Endothelial cell (in vitro differentiated cells): ENCODE measurements at places on chromosomes 6 and 20.

DNA sequence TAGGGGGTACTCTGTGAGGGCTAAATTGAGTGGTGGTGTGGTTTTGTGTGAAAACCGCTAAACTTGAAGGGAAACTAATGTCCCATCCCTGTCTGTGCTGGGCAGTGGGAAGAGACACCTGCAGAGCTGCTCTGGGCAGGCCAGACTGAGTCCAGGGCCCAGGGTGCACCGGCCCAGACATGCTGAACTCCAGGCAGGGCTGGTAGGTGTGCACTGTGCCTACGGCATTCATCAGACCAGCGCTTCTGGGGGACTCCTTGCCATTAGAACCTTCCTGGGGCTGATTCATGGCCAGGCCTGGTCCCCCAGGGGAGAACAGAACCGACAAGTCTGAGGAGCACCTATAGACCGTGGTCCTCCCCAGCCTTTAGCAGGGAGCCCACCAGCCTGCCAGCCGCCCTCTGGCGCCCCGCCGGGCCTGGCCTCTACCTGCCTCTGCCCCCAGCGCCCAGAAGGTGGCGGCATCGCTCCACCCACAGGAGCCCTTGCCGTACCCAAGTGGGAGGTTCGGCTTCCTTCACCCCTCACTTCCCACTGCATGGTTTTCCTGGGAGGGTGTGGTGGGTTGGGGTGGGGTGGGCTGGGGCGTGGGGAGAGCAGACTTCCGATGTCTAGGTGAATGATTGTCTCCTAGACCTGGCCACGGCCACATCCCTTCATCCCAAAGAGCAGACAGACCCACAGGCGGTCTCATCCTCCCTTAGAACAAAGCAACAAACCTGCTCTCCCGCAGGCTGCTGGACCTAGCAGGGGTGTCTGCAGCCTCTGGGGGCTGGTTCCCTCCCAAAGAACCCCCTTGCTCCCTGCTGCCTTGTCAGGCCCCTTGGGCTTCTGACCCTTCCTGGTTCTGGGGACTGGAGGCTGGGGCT lies 15.5 kb downstream of the CCDC167 start:
- peak; percentile 78 for DNase-seq

DNA sequence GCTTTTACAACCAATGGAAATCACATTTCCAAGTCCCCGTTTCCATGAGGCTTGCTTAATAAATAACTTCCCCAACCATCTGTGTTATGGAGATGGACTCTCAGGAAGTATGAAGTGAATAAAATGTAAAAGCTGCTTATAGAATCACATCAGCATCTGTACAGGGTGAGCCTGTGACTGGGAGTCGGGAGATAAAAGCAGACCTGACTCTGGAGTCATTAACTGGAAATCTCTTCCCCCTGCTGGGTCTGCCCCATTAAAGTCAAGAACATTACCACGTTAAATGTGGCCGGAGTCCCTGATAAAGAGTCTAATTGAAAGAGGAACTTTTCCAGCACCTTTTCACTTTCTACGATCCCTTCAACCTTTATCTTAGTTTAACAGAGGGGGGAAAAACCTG lies 368.5 kb downstream of the DOK5 start:
- DNase-seq = no peak

DNA sequence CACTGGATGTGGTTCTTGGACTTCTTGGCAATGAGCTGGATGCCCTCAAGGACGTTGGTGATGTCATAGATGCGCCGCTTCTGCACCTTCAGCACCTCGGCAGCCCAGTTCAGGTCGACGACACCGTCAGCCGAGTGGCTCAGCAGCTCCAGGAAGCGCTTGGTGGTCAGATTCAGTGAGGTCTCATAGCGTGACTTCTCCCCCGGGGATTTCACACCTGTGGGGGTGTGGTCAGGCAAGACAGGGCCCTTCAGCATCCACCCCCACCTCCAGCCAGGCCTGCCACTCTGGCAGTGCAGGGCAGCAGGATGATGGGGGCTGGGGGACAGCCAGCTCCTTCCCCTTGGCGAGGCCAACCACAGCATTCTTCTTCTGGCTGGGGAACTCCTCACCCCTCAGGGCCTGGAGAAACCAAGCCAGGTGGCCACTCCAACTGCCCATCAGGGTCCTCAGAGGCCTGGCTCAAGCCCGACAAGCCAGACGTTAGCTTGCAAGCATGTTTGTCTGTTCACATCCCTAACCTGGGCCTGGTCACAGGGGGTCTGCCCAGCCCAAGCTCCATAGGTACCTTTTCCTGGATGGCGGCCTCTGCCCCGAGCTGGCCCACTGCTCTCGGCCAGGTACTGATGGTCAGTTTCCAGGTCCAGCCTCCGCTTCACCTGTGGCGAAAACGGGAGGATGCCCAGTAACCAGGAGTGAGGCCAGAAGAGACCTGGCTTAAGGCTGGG lies 5.7 kb upstream of the NECAB3 start:
- DNase-seq = no peak

GRCh38 chr6:125107896-125108295 lies 45.7 kb upstream of the TPD52L1 start:
- DNase-seq = no peak

DNA sequence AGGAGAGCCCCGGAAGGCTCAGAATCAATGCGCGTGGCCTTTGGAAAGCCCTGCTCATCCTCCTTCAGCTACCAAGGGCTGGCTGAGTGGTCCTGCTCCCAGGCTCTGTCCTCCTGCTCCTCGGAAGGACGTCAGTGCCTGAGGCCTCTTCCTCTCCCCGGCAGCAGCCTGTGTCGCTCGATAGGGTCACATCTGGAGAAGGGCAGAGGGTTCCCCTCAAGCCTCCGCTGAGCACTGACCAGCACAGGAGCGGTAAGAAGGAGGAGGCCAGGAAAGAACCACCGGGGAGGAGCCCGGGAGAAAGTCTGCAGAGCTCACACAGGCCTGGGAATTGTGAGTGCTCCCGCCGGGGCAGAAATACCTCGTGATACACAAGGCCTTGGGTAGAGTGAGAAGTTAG lies 21.2 kb downstream of the KIF25 start:
- DNase-seq = no peak

DNA sequence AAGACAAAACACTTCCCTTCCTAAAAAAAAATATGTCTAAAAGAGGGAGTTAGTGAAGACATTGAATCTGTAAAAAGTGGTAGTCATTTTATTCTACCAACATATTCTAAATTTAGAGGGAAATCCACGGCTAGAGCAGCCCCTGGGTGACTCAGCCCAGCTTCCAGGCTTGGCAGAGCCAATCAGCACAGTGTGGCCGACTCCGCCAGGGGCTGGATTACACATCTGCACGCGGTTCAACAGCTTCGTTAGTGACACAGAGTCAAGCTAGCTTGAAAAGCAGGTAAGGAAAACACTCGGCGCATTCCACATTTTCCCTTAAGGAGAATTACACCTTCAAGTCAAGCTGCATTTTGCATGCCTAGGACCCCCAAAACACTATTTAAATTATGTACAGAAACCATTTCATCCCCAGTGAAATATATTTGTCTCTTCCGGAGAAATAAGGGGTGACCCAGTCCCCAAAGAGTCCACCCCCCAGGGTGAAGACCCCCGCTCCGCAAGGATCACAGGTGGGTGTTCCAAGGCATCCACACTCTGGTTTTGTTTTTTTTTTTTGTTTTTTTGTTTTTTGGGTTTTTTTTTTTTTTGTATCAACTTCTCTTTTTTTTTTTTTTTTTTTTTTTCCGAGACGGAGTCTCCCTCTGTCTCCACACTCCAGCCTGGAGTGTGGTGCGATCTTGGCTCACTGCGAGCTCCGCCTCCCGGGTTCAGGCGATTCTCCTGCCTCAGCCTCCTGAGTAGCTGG lies 58.4 kb upstream of the ARID1B start:
- DNase-seq = no peak

- DNase-seq = peak; percentile 23
Measured at GRCh38 chr6:138593124-138593877, 94.0 kb upstream of the NHSL1 start.

DNA sequence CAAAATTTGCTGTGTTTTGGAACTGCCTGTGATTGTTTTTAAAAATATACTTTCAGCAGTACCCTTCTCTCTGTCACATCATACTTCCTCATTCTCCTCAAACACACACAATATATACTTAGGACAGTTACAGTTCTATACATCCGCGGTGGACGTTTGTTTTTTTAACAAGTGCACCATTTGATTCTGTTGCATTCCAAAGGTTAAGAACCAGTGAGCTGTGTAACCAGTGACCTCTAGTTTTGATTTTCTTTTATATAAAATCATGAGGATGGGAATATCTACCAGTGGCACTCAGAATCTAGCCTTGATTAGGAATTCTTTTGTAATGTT lies 152.8 kb downstream of the CARMIL1 start:
- no peak for DNase-seq

- no peak for DNase-seq
Measured at GRCh38 chr6:4612636-4613171, 163.5 kb upstream of the CDYL start.

GRCh38 chr6:162200945-162201690 lies 526.4 kb downstream of the PRKN start:
- DNase-seq = no peak

DNA sequence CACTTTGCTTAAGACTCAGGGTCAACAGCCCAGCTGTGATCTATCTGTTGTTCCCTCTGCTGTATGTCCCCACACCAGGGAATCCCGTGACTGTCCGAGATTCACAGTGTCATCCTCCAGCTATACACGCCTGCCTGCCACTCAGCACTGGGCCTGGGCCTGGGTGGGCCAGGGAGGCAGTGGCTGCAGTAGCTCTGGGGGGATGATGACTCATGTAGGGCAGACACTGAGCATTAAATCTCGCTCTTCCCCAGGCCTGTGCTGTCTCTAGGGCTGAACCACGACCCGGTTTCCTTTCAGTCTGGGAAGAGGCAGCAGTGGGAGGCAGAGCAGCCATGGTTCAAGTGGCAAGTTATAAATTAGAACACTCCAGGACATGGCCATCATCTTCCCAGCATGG lies 173.9 kb downstream of the LRFN2 start:
- no peak for DNase-seq

GRCh38 chr6:111480988-111481822 lies 1.8 kb downstream of the REV3L start:
- DNase-seq = no peak

DNA sequence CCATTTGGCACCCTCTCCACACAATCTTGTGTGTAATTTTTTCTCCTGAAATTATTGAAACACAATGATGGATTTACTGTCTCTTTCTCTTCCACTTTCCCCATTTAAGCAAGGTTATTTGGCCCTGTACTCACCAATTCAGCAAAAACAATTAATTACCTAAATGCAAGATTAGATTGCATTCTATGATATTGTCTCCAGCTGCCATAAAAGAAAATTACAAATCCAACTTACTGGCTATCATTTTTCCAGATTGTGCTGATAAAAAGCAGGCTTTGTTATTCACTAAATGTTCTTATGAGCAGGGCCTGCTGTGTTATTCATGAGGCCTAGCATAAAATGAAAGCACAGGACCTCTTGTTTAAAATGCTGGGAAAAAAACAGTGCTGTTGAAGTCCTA lies 95.8 kb upstream of the IRAK1BP1 start:
- no peak for DNase-seq

- DNase-seq = no peak
Measured at GRCh38 chr6:113733381-113733780, 123.8 kb upstream of the MARCKS start.

- DNase-seq = no peak
Measured at GRCh38 chr6:105608711-105609374, 206.0 kb upstream of the PREP start.

DNA sequence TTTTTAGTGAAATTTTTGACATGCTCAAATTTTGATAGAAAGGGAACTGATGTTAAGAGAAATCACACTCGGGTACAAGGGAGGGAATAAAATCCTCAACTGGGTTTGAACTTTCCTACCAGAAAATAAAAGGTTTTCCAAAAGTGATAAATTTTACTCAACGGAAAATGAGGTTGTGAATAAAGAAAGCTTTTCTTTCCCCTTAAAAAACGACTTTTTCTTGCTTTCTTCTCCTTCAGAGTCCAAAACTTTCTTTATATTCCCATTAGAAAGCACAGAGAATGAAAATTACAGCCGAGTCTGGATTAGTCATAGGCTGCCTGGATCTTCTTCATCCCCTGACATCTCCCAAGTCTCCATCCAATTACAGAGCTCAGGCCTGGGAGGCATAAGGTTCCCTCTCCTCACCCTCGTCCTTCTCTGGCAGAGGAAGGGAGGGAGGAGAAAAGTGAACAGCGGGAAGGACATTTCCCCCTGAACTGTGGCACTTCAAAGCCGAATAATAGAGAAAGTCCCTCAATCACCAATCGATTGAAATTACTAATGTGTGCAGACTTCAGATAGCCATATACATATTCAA lies 28.1 kb upstream of the QKI start:
- DNase-seq = no peak

GRCh38 chr20:15220009-15220656 lies 882.7 kb upstream of the FLRT3 start:
- no peak for DNase-seq

DNA sequence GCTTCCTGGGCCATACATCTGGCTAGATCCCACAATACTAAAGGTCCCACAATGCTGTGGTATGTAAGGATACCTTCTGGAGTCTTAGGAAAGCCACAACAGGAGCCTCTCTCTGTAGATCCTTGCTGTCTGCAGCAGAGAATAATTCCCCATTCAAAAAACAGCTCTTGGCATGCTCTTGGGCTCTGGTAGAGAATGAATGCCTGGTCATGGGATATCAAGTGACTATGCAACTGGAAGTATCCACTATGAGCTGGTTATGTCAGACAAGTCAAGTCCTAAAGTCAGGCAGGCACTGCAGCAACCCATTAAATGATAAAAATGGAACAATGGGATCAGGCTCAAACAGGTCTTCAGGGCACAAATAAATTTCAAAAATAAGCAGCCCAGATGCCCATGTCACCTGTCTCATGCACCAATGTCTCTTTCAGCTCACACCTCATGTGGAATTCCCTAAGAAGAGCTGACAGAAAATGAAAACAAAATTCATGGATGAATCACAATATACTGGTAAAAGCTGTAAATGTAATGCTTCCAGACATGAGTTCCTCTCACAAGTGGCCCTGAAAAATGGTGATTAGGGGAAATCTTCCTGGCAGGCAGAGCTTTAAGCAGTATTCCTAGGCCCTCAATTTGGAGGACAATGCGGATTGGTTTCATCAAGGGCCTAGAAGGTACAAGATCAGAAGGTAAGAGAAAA lies 4.3 kb downstream of the AK9 start:
- DNase-seq = no peak

- DNase-seq = no peak
Measured at GRCh38 chr6:85672050-85672449, 29.4 kb upstream of the SYNCRIP start.

- DNase-seq = no peak
Measured at GRCh38 chr20:50632701-50633100, 58.6 kb downstream of the RIPOR3 start.

- no peak for DNase-seq
Measured at GRCh38 chr6:95593025-95593424, 15.7 kb downstream of the MANEA start.

GRCh38 chr6:134295953-134296553 lies 21.9 kb downstream of the SGK1 start:
- no peak for DNase-seq

DNA sequence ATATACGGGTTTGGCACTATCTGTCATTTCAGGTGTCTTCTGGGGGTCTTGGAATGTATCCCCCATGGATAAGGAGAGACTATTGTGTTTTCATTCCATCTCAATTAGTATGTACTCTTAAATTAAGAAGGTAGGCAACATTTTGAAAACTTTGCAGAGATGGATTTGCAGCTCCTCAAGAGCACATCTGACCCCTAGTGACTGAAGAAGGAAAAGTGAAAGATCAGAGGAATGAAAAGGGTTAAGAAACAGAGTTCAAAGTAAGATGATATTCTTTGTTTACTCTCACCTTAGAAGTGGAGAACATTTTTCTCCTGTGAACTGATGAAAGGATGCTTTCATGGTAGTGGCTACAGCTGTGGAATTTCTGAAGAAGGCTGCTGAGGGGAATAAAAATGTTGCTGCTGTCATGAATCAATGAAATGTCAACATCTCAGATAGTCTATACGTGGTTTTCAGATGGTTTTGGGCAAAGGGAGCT lies 41.5 kb downstream of the SH3BGRL2 start:
- no peak for DNase-seq
